ENCODE measurements at places on chromosomes 13 and 19. TPM values are rescaled to one million over a fixed set of nuclear protein-coding genes. Genes with fewer than 3 reads are reported as not detected.

FUT1 gene
- 15.0 TPM for total RNA-seq

GGN gene
- 1.1 TPM for total RNA-seq

ZNF225 gene
- 5.8 TPM for total RNA-seq

SHD gene
- total RNA-seq = 4.9 TPM

GNG7 gene
- total RNA-seq = 12.2 TPM
